Suppressor macrophage (primary cell): ENCODE measurements at places on chromosomes 3 and 15.

DNA sequence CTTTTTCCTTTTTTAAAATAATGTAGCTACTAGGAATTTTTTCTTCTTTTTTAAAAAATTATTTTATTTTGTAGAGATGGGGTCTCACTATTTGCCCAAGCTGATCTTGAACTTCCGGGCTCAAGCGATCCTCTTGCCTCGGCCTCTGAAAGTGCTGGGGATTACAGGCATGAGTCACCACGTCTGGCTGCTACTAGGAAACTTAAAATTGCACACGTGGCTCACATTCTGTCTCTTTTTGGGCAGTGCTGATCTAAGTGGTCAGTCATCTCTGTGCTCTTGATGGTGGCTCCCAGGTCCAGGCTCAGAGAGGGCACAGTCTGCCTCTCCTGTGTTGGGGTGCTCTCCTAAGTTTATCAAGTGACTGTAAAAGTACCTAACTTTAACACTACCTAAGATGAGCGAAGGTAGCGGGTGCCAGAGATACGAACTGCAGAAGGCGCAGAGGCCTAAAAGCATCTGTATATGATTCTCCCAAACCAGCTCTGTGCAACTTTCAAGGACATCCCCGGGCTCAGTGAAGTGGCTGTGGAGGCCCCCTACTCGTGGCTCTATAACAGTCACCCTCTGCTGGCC is 52.9 kb upstream of the SEC13 start:
- DNase-seq = no peak

GRCh38 chr15:84901540-84901939 is 17.1 kb downstream of the SLC28A1 start:
- no peak for DNase-seq

GRCh38 chr15:52171386-52171785 is 19.8 kb downstream of the GNB5 start:
- no peak for DNase-seq

DNA sequence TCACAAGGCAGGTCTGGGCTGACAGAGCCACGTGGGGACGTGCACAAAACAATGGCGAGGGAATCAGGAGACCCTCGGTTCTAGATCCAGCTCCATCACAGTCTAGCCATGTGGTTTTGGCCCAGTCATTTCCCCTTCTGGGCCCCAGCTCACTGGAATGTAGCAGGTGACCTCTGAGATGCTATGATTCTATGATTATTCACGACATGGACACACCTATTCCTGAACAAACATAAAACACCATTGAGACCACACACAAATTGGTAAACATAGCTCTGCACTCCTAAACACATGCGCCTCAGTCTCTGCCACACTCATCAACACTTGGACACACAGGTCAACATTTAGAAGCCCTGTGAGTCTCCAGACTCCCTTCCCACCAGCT is 9.0 kb downstream of the IGDCC4 start:
- DNase-seq = no peak

DNA sequence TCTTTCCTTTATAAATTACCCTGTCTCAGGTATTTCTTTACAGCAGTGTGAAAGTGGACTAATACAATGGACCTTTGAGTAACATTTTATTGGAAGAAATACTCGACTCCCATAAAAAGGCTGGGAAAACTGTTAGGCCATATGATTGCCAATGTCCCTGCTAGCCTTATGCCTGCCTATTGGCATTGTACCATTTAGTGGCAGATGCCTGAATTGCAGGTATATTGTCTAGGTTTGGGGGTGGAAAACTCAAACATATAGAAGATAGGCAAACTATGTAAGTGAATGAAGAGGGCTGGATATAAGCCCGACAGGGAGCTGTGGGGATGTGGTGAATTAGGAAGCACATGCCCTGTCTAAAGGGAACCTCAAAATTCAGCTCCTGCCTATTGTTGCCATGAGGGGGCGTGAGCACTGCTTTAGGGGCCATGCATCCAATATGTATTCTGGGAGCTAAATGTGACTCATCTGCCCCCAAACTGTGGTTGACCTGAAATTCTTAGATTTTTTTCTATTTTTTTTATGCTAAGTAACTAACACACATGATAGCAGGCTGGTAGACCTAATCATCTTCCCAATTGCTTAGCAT is 65.2 kb upstream of the TRA2B start:
- DNase-seq = peak; percentile 52

DNA sequence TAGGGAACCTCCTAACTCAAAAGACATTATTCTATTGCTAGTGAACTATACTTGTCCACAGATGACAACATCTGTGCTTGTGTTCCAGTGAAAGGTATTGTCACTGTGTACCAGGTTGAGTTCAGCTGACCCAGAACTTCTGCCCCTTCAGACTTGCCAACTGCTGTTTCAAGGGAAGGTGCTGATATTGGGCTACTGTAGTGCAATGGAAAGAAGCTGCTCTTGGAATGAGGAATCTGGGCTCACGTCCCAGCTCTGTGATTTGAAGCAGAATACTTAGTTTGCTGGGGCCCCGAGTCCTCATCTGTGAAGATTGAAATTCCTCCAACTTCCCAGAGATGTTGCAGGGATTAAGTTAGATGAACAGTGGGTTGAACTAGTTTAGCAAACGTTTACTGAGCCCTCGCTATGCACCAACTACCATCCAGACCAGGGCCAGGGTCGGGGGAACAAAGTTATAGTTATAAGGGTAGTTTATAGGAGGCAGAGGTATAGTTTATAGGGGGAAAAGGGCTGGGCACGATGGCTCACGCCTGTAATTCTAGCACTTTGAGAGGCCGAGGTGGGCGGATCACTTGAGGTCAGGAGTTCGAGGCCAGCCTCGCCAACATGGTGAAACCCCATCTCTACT is 15.9 kb upstream of the UMPS start:
- no peak for DNase-seq

GRCh38 chr3:143737065-143737464 is 111.2 kb downstream of the SLC9A9 start:
- DNase-seq = no peak

- peak; percentile 10 for DNase-seq
These were observed 59.8 kb upstream of the PSMD6 start for GRCh38 chr3:64082961-64083541.

GRCh38 chr3:43699864-43700263 is 9.1 kb downstream of the ABHD5 start:
- no peak for DNase-seq

GRCh38 chr15:56532721-56533460 is 68.0 kb upstream of the MNS1 start:
- no peak for DNase-seq

GRCh38 chr3:132205609-132206008 is 111.6 kb upstream of the ACP3 start:
- DNase-seq = no peak

DNA sequence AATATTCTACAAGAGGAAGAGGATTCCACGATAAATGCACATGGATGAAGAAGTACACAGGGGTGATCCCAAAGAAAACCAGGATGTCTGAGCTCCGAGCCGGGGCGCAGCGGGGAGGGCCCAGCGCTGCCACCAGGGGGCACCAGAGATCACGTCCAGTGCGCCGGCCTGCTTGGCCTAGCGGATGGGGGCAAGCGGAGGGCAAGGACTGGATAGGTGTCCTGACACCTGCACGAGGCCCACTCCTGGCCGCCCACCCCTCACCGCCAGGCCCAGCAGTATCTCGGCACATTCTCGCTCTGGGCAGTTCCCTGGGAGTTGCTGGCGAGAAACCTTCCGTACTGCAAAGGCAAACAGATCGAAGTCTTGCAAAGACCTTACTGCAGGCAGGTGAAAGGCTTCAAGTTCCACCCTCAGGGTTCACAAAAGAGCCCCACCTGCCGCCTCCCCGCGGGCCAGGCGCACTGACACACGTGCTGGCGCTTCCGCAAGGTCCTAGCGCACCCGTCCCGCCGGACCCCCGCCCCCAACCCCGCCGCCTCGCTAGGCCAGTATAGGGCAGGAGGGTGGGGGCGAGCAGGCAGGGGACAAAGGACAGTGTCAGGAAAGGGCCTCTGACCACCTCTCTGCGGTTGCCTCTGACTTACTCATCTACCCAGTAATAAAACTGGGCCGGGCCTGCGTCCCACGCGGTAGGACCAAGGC is 3.3 kb downstream of the ANKRD63 start:
- peak; percentile 81 for DNase-seq

DNA sequence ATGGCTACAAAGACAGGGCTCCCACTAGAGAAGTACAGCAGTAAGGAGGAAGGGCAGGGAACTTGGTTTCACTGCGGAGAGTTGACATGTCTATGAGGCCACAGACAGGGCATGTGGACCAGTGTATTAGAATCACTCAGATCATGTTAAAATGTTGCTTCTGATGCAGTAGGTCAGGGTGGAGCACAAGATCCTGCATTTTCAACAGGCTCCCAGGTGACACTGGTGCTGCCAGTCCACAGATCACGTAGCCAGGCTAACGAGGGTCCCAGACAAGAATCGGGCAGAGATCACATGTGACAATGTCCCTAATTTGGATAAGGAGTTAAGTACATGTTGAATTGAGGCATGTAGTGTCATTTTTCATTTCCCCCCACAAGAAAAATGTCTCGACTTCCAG is 73.6 kb downstream of the SPSB4 start:
- DNase-seq = no peak

GRCh38 chr15:51878446-51879386 is 49.3 kb downstream of the TMOD3 start:
- DNase-seq = no peak

GRCh38 chr3:68206524-68207117 is 552.2 kb upstream of the SUCLG2 start:
- no peak for DNase-seq

- no peak for DNase-seq
These were observed 294.4 kb upstream of the SLCO3A1 start for GRCh38 chr15:91559066-91559465.

DNA sequence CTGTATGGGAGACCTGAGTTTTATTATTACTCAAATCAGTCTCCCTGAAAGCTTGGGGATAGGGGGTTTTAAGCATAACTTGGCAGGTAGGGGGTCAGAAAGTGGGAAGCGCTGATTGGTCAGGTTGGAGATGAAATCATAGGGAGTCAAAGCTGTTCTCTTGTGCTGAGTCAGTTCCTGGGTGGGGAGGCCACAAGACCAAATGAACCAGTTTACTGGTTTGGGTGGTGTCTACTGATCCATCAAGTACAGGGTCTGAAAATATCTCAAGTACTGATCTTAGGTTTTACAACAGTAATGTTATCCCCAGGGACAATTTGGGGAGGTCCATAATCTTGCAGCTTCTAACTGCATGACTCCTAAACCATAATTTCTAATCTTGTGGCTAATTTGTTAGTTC is 17.8 kb upstream of the IQCF6 start:
- no peak for DNase-seq

DNA sequence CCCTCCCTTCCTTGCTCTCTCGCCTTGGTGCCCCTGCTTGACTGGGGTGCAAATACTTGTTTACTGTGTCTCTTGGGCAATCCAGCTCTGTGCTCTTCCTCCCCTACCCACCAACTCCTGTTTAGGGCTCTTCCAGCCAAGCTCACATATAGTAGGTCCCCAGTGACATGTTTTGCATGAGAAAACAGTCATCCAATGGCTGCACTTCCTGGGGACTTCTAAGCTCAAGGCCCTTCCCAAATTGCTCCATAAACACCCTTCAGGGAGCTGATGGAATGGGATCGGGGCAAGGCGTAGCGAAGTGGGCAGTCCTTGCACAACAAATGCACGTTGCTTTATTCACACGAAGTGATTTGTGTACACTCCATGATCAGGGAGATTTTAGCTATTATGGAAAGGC is 9.4 kb upstream of the COPG1 start:
- DNase-seq = peak; percentile 17

DNA sequence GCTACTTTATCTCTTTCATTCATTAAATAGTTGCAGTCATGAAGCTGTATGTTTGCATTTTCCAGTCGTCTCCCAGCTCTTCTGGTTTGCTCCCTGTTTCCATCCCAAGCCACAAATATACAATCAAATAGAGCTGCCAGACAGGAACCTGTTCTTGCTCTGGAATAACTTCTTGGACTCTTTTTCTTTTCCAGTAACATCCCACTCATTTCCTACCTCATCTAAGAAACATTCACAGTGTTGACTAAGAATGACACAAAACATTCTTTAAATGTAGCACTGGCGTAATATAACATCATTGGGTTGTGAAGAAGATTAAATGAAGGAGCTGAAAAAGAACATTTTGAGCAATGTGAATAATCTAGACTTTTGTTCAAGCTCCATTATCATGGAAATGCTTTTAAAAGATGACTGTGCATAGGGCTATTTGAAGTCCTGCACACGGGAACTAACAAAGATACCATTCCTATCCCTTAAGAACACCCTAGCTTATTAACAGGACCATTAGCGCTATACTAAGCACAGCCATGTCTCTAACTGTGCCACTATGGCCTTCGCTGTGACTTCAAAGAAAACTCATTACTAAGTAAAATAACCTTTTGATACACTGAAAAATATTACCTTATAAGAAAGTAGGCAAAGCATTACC is 574.0 kb downstream of the NAALADL2 start:
- no peak for DNase-seq

- DNase-seq = no peak
These were observed 81.4 kb upstream of the CHD2 start for GRCh38 chr15:92818651-92819277.

DNA sequence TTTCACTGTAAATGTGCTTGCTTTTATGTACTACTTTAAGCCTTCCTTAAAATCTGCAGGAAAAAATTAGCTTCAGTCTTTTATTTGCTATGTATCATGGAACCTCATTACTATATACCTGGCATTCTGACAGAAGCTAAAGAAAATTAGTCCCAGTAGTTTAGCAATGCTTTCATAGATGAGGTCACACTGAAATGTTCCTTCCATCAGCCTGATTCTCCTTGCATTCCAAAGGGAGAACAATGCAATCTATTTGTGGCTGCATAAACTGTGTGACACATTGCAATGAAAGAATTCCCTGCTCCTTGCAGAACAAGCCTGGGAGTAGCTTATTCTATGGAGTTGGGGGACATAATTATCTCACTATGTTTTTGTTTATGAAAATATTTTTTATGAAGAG is 691.5 kb upstream of the ARPP21 start:
- no peak for DNase-seq

DNA sequence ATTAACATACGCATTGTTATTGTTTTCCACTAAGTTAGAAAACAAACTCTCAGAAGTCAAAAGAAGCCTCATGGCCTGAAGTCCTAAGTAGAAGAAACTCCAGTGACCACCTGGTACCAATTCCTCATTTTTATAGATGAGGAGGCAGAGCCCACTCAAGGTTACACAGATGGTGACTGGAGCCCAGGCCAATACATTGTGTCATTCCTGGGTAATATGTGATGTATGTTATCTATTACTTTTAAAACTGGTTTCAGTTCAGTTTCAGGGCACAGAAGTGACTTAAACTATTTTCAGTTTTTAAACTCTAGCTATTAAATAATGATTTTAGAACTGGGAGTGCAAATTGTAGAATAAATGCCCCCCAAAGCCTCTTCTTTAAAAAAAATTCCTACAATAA is 66.7 kb upstream of the STXBP5L start:
- DNase-seq = no peak

GRCh38 chr3:14806641-14807263 is 12.0 kb upstream of the FGD5 start:
- DNase-seq = peak; percentile 88
